Activated CD4-positive, CD25-positive, alpha-beta regulatory T cell (primary cell): ENCODE measurements at places on chromosomes 1 and 21.

DNA sequence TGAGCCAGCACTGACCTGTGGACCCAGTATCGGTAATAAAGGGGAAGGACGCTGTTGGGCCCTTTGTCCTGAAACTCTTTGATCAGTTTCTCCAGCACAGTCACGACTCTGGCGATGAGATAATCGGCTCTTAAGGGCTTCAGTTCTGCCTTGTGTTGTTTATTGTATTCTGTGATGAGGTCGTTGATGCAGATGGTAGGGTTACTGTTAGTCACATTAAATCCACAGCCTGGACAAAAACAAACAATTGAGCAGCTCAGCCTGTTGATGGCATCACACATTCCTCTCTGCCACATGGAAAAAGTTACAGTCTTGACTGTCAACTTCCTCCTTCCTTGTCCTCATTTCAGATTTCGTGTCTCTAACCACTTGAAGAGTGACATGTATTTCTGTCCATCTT, 57.6 kb downstream of the SIM2 start:
- DNase-seq = no peak

DNA sequence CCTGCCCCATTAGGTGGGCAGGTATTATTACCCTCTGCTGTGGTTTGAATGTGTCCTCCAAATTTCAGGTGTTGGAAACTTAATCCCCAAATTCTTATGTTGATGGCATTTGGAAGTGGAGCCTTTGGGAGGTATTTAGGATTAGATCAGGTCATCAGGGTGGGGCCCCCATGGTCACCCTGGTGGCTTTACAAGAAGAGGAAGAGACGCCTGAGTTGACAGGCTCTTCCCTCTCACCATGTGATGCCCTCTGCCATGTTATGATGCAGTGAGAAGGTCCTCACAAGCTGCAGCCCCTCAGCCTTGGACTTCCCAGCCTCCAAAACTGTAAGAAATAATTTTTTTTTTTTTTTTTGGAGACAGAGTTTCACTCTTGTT, 8.8 kb upstream of the THEMIS2 start:
- DNase-seq = no peak

GRCh38 chr1:234768171-234768568, 158.2 kb upstream of the IRF2BP2 start:
- DNase-seq = no peak

GRCh38 chr1:197902131-197902453, 338 bp upstream of the C1orf53 start:
- no peak for DNase-seq

GRCh38 chr1:80994038-80994437, 806.7 kb upstream of the ADGRL2 start:
- DNase-seq = no peak

GRCh38 chr21:39238275-39238674, 55.0 kb upstream of the PSMG1 start:
- no peak for DNase-seq

DNA sequence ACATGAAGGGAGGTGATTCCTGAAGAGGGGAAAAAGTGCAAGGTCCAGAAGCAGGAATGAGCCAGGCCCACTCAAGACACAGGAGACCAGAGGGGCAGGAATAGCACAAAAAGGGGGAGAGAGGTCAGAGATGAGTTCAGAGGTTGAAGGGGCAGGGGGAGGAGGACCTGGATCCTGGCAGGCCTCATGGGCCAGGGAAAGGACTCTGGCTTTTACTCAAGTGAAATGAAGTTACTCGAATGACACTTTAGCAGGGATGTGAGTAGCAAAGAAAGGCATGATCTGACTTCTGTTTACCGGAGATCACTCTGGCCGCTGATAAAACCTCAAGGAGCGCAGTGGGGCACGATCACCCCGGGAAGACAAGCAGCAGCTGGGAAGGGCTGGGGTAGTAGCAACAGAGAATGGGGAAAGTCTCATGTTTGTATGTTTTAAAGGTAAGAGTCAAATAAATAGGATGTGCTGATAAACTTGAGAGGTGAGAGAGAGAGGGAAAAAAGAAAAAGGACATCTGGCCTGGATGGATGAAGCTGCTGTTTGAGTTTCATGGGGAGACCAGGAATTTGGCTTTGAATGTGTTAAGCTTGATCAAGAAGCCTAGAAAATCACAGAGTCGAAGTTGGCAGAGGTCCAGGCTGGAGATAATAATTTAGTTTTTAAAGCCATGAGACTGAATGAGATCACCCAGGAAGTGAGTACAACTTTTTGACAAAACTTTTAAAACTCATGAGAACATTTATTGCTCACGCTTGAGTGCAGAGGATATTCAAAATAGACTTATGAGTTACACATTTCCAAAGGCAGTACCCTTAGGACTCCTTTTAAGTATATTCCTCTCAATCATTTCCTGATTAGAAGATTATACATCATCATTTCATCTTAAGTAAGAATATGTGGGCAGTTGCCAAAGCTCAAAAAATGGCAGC, 156.0 kb downstream of the RERE start:
- DNase-seq = peak; percentile 12

DNA sequence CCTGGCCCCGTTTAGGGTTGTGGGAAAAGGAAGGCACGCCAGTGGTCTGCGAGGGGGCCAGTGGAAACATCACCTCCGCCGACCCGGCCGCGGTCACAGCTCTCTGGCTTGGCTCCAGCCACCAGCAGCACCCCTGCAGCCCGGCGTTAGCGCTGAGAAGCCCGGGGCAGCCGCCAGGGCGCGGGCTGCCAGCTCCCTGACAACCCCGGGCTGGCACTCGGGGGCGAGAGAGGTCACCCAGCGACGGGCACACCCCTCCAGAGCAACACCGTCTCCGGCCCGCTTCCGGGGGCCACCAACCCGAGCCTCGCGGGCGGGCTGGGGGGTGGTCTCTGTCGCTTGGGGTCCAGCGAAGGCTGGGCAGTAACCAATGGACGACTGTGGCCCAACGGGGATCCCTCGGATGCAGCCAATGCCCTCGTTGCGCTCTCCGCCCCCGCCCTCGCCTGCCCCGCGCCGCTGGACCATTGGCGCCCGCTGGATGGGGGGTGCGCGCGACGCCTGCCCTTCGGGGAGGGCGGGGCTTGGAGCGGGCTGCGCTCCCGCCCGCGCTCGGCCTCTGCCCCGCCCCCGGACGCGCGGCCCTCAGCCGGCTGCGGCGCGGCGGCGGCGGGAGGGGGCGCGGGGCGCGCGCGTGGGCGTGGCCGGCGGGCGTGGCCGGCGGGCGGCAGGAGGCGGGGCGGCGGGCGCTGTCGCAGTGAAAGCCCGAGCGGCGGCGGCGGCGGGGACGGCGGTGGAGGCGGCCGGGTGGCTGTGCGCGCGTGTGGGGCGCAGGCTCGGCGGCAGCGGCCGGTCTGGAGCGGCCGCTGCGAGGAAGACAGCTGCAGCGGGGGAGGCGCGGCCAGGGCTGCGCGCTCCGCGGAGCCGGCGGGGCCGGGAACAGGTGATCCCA, at the start of gene MAN1C1:
MAN1C1 (plus strand) TSS at position 697 of the 892 bp plus-strand sequence. CDS start 1,007 bp downstream, outside the sequence.
- peak; percentile 72 for DNase-seq

DNA sequence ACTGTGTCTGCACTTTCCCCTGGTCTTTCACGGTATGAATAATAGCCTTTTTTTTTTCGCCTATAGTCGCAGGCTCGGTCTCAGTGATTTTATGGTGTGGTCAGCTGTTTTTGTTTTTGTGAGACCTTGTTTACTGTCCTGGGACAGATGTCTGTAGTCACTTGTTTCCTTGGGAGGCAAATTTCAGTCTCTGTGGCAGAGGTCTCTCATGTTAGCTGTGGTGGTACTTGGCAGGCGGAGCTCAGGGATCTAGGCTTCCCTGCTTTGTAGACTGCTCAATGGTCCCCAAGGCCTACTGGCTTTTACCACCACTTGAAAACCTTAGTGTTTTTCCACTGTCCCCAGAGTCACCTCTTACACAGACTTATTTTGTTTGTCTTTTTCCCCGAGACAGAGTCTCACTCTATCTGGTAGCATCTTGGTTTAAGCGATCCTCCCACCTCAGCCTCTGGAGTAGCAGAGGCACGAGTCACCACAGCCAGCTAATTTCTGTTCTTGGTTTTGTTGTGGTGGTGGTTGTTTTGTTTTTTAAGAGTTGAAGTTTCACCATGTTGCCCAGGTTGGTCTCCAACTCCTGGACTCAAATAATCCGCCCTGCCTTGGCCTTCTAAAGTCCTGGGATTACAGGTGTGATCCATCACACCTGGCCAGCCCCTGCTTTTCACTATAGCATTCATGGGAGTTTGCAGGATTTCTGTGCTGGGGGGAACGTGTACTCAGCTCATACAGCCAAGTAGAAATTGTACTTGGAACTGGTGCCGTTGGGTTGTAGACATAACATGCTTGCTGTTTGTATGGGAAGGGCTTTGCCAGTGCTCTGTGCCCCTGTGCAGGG, 10.3 kb downstream of the RNU1-2 start:
- no peak for DNase-seq

DNA sequence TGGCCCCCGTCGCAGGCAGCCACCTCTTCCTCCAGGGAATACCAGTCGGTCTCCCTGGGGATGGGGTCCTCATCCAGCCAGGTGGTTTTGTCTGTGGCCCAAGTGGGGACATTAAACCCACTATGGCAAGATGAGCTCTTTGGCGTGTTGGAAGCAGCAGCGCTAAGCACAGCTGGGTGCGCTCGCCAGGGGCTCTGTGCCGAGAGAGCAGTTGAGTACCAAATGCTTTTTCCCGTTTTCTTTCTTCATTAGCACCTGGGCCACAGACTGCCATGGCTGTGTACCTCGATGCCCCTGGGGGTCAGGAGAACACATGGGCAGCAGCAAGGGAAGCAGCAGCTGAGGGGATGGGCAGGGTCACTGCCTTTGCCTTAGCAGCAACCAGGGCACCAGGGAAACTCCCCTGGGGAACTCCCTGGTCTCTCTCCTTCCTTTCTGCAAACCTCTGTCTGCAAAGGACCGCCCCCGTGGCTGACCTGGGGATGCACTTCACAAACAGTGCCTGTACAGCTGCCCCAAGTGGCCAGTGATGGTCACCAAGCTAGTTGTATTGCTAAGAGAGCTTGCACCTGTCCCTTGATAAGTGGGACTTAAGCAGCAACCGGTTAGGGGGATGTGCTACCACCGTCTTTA, 31.1 kb downstream of the EDARADD start:
- no peak for DNase-seq

GRCh38 chr21:28776251-28776650, 216.4 kb downstream of the LTN1 start:
- DNase-seq = no peak

GRCh38 chr1:14658642-14659041, 60.2 kb downstream of the KAZN start:
- DNase-seq = no peak

DNA sequence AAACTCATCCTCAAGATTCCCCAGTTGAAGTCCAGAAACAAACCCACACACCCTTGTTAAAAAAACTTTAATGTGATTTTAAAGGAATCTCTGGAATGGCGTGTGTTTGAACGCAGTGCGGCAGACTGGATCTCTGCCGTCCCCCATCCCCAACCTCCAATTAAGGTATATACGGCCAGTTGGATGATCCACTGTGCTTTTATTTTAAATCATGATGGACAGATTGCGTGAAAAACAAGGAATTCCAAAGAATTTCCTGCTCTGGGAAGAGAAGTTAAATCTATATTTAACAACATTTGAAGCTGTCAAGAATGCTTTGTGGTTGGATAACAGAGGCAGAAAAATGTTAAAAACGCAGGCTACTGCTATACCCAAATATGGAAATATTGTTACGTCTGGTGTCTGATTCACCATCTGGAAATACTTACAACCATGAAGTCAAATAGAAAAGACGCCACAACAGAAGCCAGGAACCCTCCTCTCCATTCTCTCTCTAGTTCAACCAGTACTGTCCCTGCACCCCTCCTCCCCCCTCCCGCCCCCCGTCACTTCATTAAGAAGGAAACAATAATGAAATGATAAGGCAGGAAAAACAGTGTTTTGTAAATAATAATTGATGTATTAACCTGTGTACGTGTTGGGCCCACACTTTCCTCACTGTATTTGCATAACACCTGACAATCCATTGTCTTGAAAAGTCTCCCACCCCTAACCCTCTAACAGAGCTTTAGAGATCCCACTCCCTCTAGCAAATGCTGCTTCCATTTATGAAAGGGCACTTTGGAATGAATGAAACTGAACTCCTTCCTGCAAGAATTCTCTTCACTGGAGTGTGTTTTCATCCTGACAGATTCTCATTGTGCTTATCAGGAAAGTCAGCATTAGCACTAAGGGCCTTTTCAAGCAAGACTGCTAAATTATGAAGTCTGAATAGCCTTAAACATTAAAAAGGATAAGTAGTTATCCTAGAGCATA, 2.0 kb upstream of the CCN1 start:
- no peak for DNase-seq

GRCh38 chr1:117318011-117318410, 49.2 kb upstream of the MAN1A2 start:
- no peak for DNase-seq

GRCh38 chr21:42630626-42631025, 22.8 kb upstream of the PDE9A start:
- DNase-seq = no peak

DNA sequence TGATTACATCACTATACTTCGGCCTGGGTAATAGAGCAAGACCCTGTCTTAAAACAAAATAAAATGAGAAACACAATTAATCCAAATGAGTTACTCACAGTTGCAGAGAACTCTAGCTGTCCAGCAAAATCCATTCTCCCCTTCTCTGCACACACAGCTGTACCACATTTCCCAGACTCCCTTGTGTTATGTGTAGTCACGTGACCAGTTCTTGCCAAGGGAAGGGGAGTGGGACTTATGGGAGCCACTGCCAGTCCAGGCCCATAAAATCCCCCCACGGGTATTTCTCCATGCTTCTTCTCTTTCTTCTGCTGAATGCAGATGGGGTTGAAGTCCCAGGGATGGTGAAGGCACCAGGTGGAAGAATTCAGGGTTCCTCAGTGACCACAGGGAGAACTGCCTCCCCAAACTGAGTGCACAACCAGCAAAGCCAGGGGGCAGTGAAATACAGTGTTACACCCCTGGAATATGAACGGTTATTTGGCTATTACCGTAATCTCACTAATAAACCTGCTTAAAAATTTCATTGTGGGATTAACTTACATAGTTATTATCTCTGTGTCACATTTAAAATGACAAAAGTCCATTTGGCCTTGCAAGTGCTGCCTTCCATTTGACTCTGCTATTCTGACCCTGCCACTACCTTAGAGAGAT, 85.6 kb upstream of the FMN2 start:
- DNase-seq = no peak

DNA sequence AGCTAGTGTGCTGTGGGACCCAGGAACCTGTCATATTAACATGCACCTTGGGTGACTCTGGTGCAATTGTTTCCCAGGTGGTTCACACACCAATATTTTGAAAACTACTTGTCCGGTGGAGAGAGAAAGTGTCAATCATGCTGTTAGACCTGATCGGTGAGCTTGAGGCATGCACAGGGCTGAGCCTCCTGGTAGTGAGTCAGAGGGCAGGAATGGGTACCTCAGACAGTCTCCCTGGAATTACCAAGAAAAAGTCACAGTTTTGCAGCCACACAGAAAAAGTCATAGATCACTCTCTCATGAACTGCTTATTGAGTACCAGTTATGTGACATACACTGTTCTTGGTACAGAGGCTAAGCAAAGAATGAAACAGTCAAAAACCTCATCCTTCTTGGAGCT, 140.1 kb upstream of the NFIA start:
- no peak for DNase-seq

GRCh38 chr21:16870103-16870502, 642.7 kb upstream of the CXADR start:
- DNase-seq = no peak
